ENCODE measurements at places on chromosomes 5 and 9. TPM values are rescaled to one million over a fixed set of nuclear protein-coding genes. Genes with fewer than 3 reads are reported as not detected.

Gene TOMM5
- 29.3 TPM for total RNA-seq

- H3K27me3 ChIP-seq, result no peaks in the 10 kb centered on the region
- no peaks in the 10 kb centered on the region for H3K36me3 ChIP-seq
- H3K4me1 ChIP-seq, result no peaks in the 10 kb centered on the region
- no peak overlapping the region for H3K27ac ChIP-seq
These were observed 154.1 kb downstream of the ADAMTS6 start for GRCh38 chr5:65327582-65327981.

- no peak for DNase-seq
- no peak overlapping the region for H3K27ac ChIP-seq
- no peak overlapping the region for H3K4me3 ChIP-seq
- H3K4me1 ChIP-seq, result no peaks in the 10 kb centered on the region
- no peaks in the 10 kb centered on the region for H3K36me3 ChIP-seq
- H3K27me3 ChIP-seq, result no peaks in the 10 kb centered on the region
These were observed 483.0 kb downstream of the SEMA5A start for GRCh38 chr5:9062873-9063272.

DNA sequence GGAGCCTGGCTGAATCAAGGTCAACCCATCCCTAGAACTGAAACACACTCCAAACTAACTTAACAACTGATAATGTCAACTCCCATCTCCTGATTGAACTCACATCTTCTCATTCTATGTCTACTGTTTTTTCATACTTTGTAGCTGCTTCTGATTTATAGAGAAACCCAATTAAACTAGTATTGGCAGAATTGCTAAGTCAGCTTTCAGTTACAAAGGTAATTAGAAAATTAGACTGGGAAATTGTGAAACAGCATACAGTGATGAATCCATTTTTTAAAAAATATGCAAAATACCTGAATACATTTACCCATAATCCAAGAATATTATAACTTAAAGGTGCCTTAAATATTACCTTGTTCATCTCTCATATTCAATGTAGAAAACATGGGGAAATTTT is 535.2 kb upstream of the CLINT1 start:
- peaks cover 4% of the 10 kb centered on the region for H3K4me1 ChIP-seq
- no peak overlapping the region for H3K4me3 ChIP-seq
- H3K36me3 ChIP-seq, result no peaks in the 10 kb centered on the region

GRCh38 chr9:134698587-134699342 is 57.2 kb downstream of the COL5A1 start:
- H3K4me1 ChIP-seq, result no peaks in the 10 kb centered on the region
- peak; percentile 44 for DNase-seq
- no peaks in the 10 kb centered on the region for H3K27me3 ChIP-seq
